Stimulated activated CD4-positive, alpha-beta T cell treated with anti-CD3 and anti-CD28 coated beads, Interleukin-2, amount 100 ng/mL, for 24 hours (primary cell): ENCODE measurements at places on chromosomes 5 and 9.
A peak's percentile ranks its signal among the peaks of the same experiment; 100 is the strongest.

GRCh38 chr5:25330721-25331120 is 685.9 kb upstream of the CDH10 start:
- no peak for DNase-seq

DNA sequence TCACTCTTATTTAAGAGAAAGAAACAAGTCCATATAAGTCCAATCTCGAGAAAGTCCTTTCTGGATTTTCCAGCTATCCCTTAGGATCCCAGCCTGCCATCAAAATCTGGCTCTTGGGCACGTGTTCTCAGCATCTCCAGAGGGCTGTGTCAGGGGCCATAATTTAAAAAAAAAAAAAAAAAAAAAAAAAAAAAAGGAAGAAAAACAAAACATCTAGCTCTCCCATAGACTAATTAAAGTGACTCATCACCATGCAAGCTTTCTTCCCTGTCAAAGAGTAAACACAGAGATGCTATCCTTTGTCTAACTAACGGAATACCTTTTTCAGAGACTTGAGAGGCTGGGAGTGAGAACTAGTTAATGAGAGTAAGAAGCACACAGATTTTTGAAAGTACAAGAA is 44.9 kb upstream of the MYO10 start:
- DNase-seq: no peak

- no peak for DNase-seq
These were observed 7.7 kb downstream of the ADGRD2 start for GRCh38 chr9:124457887-124458431.

- DNase-seq: no peak
These were observed 162.9 kb upstream of the ELL2 start for GRCh38 chr5:96124589-96124988.

DNA sequence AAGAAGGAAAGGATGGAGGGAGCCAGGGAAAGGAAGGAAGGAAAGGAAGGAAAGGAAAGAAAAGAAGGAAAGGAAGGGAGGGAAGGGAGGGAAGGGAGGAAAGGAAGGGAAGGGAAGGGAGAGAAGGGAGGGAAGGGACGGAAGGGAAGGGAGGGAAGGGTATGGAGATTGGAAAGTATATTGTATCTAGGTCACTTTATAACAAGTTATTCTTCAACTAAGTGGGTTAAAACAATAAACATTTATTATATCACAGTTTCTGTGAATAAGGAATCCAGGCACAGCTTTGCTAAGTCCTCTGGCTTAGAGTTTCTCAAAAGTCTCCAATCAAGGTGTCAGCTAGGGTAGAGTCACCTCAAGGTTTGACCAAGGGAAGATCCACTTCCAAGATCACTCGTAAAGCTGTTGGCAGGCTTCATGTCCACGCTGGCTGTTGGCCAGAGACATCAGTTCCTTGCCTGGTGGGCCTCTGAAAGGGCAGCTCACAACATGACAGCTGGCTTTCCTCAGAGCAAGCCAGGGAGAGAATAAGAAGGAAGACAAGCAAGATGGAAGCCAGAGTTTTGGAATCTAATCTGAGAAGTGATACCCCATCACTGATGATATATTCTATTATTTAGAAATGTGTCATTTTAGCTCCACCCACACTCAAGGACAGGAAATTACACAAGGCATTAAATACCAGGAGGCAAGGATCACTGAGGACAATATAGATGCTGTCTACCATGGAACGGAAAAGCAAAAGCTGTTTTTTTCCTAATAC is 105.1 kb downstream of the DEPDC1B start:
- DNase-seq: no peak

DNA sequence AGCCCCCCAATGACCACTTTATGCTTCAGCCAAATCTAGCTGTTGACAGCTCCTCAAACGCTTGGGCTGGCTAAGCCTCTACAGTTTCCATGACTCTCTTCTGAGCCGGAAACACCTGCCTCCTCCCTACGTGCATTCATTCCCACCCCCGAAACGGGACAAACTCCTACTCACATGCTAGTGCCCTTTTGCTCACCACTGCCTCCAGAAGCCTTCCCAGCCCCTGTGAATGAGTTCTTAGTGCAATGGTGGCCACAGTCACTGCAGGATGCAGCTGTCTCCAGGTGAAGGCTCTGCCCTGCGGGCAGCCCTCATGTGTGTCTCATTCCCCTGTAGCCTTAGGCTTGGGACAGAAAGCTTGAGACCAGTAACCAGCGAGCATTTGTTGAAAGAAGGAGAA is 68.8 kb upstream of the DAB2IP start:
- DNase-seq: no peak

DNA sequence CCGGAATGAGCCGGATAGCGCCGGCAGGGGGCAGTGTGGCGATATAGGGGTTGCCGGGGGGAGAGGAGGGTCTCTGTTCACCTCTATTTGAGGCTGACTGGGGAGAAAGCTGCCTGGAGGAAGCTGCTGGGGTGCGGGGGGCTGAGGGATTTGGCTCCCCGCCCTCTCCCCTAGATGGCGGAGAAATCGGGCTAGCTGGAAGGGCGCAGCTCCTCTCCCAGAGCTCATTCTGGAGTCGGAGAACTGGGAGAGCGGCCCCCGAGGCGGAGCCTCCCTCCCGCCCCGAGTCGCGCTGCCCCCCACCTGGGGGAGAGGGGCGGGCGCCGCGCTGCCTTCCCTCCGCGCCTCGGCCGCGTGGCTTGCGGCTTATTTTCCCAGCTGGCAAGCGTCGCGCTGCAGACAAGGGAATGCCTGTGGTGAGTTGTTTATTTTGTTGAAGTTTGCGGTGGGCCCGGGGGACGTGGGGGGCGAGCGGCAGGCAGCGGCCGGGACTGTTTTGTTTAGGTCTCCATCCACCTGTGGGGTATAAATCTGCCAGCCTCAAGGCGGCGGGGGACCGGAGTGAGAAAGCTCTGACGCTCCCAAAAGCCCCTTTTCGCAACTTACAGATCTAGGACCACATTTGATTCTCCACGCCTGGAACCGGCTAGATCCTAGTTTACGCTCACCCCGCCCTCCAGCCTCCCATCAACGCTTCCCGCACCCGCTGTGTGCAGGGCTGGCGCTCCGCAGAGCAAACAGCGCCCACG is 4.1 kb upstream of the RGMB start:
- DNase-seq: peak; percentile 61

GRCh38 chr9:106859957-106860720 is 2.8 kb upstream of the ZNF462 start:
- DNase-seq: no peak

GRCh38 chr9:100379862-100380261 is 27.1 kb upstream of the TEX10 start:
- DNase-seq: no peak

DNA sequence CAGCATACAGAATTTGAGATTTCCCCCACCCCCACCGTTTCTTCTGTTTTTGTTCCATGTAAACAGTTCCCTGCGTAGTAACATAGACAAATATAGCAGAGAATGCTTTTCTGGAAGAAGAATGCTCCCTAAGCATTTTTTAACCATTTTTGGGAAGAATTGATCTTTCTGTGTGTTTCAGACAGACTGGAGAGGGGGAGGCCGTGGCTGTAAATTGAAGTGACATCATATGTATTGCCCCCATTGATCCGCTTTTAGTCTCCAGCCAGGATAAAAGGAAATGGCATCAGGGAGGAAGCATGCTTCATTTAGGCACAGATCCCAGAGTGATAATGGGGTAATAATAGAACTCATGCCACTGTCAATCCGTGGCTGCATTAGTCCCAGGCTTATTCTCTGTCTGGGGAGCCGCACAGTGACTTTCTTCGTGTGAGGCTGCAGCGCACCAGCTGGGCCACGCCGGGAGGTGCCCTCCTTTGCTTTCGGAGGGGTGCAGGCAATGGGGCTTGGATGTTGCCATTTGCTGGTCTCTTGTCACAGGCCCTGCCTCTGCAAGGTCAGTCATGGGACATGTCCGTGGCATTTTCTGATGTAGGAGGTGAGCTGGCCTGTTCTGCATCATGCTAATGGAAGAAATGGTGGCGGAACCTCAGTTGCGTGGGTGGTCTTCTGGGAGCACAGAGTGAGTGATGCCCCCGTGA is 261.5 kb downstream of the FANCC start:
- DNase-seq: no peak

DNA sequence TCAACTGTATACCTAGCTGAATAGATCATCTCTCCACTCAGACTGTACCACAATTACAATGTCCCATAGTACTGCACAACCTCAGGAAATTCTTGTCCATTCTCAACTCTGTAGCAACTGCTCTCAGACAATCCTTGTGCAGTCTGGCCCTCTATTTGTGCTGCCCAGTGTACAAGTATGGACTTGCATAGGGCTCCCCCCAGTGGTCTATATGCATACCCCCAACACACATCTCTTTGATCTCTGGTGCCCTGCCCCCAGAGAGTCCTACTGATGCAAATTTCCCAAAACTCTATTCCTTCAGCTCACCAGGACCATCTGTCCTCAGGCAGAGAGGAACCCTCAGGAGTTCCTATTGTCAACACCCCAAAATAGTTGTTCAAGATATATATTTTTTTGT is 205.3 kb downstream of the SLCO4C1 start:
- no peak for DNase-seq

- DNase-seq: no peak
These were observed 103.4 kb downstream of the ADAMTS2 start for GRCh38 chr5:179241764-179242370.

DNA sequence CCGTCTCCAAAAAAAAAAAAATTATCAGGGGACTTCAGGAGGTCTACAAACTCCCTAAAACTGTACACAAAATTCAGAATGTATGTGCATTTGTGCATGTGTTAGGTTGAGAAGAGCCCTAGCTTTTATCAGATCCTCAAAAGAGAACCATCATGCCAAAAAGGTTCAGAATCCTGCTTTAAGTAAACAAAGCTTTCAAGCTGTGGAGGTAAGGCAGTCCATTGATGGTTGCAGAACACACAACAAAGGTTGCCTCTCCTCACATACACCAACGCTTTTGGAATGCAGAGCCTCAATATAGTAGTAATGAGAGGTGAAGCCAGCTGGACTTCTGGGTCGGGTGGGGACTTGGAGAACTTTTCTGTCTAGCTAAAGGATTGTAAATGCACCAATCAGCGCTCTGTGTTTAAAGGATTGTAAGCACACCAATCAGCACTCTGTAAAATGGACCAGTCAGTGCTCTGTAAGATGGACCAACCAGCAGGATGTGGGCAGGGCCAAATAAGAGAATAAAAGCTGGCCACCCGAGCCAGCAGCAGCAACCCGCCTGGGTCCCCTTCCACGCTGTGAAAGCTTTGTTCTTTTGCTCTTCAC is 57.9 kb upstream of the RNF38 start:
- DNase-seq: no peak

DNA sequence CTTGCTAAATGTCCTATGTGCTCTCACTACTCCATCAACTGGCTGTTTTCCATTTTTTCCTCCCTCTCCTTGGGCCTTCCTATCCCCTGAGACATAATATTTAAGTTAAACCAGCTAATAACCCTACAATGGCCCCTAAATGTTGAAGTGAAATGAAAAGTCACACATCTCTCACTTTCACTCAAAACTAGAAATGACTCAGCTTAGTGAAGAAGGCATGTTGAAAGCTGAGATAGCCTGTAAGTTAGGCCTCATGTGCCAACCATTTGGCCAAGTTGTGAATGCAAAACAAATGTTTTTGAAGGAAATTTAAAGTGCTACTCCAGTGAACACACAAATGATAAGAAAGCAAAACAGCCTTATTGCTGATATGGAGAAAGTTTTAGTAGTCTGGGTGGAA is 48.8 kb upstream of the CDH10 start:
- DNase-seq: no peak

- no peak for DNase-seq
These were observed 61.5 kb downstream of the RAI14 start for GRCh38 chr5:34717426-34718327.

GRCh38 chr9:134325096-134325812 is 1.0 kb upstream of the RXRA start:
- DNase-seq: peak; percentile 26

DNA sequence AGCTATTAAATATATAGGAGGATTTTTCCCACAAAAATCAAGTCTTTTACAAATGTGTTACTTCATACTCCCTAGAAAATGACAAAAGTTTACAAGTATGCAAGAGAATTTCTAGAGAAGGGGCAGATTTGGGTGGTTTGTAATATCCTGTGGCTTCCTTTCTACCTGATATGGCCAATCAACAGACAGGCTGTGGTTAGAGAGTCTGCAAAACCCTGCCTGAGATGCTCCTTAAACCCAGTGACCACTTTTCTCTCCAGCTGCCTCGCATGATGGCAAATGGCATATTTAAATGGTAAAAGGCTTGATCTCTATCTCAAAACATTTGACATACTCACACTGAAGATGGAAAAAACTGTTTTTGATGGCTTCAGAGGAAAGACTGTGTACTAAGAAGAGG is 550.1 kb upstream of the ZNF462 start:
- no peak for DNase-seq

- DNase-seq: no peak
These were observed 101.4 kb upstream of the FSTL4 start for GRCh38 chr5:133713751-133714150.

- DNase-seq: peak; percentile 41
These were observed 798 bp downstream of the PITX1 start for GRCh38 chr5:135032999-135033861.

GRCh38 chr9:72313507-72313906 is 51.5 kb downstream of the ZFAND5 start:
- no peak for DNase-seq

DNA sequence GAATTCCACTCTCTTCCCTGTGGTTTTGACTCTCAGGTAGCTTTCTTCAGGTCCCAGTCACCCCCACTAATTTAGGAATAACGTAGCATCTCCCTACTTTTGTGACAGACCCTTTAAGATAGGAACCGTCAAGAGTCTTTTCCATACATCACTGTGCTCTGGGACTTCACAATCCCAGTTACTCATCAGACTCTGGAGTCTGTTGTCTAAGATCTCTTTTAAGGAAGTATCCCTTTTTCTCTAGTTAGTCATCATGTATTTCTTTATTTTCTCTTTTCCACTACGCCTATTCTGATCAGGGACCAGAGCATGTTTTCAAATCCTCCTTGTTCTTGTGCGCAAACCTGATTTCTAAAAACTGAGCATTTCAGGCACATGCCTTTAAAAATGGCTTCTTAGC is 143.0 kb downstream of the GOLPH3 start:
- no peak for DNase-seq

- no peak for DNase-seq
These were observed 246.7 kb downstream of the GAS1 start for GRCh38 chr9:86700629-86701028.

GRCh38 chr9:23733495-23734078 is 92.5 kb downstream of the ELAVL2 start:
- no peak for DNase-seq

DNA sequence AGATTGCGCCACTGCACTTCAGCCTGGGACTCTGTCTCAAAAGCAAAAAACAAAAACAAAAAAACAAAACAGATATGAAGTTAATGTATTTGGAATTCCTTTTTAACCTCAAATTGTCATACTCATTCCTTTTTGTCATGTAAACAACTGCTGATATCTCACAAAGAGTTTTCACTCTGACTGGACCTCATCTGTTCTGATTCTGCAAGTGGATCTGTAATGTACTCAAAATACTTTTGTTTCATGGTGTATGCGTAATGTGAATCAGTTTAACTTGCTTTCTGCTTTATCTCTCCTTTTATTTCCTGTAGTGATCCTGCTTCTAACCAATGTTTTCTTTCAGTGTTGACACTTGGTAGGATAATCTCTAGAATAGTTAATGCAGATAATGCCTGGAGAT is 106.7 kb downstream of the FOCAD start:
- DNase-seq: no peak
